Astrocyte (in vitro differentiated cells and primary cell): ENCODE measurements at places on chromosomes 3 and 15. TPM values are rescaled to one million over a fixed set of nuclear protein-coding genes. Genes with fewer than 3 reads are reported as not detected.

Gene PRSS50
- not detected in 2 replicates for total RNA-seq

Gene ANKUB1
- total RNA-seq: not detected in 2 replicates

Gene UNC45A
- 56.2 and 56.6 TPM in 2 replicates for total RNA-seq

Gene GUCA1C
- not detected in 2 replicates for total RNA-seq

GRCh38 chr15:55799291-55800212 lies 56.6 kb upstream of the PRTG start:
- DNase-seq: peak; percentile 25

DNA sequence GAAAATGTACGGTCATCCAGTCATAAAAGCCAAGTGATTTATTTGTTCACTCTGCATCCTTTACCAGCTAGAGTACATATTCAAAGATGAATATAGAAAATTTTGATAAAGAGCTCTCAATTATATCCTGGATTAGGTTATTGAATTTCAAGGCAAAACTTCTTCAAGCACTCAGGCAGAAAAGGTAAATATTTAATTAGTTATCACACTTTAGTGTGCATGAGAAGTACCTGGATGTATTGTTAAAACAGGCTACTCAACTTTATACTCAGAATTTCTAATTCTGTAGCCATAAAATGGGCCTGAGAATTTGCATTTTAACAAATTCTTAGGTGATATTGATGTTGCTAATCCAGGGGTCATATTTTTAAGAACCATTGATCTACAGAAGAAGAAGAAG lies 45.3 kb downstream of the ILDR1 start:
- DNase-seq: no peak

DNA sequence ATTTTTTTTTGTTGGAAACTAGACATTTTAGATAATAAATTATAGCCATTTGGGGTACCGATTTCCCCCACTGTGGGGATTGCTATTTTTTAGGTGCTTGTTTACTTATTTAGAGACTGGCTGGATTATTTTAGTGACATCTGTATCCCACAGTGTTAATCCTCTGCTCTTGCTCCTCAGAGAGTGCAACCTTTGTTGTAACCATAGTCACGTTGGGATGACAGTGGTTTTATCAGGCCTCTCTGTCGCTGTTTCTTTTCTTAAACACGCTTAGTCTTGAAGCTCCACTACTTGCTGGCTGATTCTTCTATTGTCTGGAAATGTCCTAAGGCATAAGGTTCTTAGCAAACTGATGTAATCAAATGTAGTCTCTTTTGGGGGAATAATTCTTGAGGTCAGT lies 451.6 kb upstream of the SEMA6D start:
- DNase-seq: no peak

GRCh38 chr3:37779289-37780152 lies 82.2 kb upstream of the CTDSPL start:
- DNase-seq: peak; percentile 64

GRCh38 chr3:116059421-116060096 lies 385.7 kb downstream of the LSAMP start:
- peak; percentile 97 for DNase-seq

- DNase-seq: peak; percentile 14
These were observed 62.1 kb upstream of the SLC6A11 start for GRCh38 chr3:10753964-10754363.

GRCh38 chr15:68818769-68819494 lies 1.8 kb downstream of the ANP32A start:
- no peak for DNase-seq

DNA sequence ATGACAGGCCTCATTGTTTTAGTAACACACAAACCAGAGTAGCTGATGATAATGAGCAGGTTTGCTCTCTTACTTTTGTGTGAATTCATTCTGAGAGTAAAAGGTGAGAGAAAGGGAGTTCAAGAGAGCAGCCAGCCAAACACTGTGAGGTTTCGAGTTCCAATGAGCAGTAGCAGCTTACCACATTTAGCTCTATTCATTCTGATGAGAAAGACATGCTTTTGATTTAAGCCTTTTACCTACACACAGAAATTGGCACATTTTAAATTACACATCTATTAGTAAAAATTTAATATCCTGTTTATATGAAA lies 28.0 kb downstream of the GLDN start:
- DNase-seq: no peak

DNA sequence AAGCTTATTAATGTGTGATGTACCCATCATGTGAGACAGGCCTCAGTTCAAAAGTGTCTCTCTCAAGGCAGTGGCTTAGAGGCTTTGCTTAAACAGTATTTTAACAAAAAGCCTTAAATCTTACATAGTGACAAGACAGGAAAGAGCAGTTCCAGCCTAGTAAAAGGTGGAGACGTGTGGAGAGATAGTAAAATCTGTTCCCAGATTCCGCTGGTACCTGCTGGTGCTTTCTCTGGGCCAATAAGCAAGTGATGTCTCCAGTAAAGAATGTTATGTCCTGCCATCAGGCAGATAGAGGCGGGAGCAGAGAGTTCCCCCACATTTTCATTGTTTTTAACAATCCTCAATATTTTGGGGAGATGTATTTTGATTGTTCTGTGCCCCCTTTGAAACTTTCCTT lies 135.0 kb downstream of the VPS8 start:
- DNase-seq: no peak

DNA sequence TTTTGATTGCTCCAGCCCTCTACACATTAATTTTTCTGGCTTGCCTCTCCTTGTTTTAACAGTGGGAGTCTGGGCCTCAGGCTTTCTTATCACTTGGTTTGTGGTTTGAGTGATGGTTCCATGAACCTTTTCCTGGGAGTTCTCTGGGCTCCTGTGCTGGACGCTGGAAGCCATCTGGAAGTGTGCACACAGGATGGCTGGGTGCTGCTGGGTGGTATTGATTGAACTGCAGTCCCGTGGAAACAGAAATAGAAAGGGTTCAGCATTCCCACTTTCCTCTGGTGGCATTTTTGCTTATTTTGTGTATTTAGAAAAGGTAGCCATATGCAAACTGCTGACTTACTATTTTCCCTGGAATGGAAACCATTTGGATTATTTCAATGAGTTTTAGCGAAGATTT lies 25.6 kb downstream of the MITF start:
- DNase-seq: peak; percentile 40

DNA sequence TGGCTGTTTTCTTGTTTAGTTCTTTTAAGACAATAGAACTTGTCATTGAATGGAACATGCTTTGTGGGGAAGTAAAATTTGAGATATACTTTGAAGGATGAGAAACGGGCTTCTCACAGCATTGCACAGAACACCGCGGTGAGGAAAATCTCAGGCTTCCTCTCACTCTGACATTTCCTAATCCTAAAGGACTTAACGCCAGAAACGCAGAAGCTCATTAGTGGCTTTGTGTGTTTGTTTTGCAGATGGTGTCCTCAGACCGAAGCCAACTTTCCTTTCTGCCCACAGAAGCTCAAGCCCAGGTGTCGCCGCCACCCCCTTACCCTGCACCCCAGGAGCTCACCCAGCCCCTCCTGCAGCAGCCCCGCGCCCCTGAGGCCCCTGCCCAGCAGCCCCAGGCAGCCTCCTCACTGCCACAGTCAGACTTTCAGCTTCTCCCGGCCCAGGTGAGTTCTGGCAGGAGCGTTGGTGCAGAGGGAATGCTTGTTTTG lies 78.9 kb upstream of the BLM start:
- DNase-seq: no peak

- DNase-seq: no peak
These were observed 88.9 kb downstream of the ITPR1 start for GRCh38 chr3:4581920-4582611.

GRCh38 chr3:20047976-20048883 lies 8.0 kb downstream of the KAT2B start:
- no peak for DNase-seq

DNA sequence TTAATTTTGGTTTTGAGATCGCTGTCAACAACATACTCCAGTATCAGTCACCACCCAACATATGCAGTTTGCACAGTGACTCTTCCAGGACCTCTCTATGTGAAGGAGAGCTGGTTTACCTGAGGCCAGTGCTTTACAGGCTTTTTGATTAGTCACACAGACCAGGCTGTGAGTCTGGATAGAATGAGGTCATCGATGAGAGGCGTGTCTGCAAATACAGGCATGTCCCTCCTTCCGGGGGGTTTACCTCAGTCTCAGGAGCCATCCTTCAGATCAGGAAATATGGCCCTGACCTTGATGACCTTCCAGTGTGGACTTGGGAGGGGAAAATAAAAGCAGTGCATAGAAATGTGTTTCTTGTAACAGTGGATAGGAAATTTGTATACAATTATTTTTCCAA lies 46.9 kb downstream of the KBTBD12 start:
- peak; percentile 36 for DNase-seq

- DNase-seq: no peak
These were observed 42.7 kb downstream of the STT3B start for GRCh38 chr3:31575448-31575847.

GRCh38 chr3:38560284-38560683 lies 64.1 kb downstream of the EXOG start:
- DNase-seq: no peak

DNA sequence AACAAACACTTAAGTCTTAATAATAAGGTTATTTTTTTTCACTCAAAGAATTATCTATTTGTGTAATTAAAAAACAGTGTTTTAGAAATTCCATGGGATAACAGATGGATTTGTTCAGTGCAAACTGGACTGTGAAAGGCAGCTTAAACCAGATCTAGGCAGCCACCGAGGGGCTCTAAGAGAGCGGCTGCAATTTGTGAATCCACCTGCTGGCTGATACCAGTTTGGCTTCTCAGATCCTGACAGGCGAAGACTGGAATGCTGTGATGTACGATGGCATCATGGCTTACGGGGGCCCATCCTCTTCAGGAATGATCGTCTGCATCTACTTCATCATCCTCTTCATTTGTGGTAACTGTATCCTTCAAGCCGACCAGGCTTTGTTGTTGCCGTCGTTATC lies 119.6 kb downstream of the CHDH start:
- DNase-seq: no peak

GRCh38 chr3:39443530-39443929 lies 23.9 kb upstream of the MOBP start:
- DNase-seq: no peak
